ENCODE measurements at places on chromosomes 2 and 18. TPM values are rescaled to one million over a fixed set of nuclear protein-coding genes. Genes with fewer than 3 reads are reported as not detected.

RGPD4 gene
- 0.19 TPM for total RNA-seq

FOXI3 gene
- total RNA-seq: 0.05 TPM

PLGLB1 gene
- total RNA-seq: 3.0 TPM

CCDC150 gene
- total RNA-seq: 8.6 TPM

SLC14A1 gene
- 2.8 TPM for total RNA-seq

CNDP2 gene
- 55.2 TPM for total RNA-seq

GRCh38 chr2:200466425-200467418 is 43.1 kb downstream of the KCTD18 start:
- no peak for DNase-seq

DNA sequence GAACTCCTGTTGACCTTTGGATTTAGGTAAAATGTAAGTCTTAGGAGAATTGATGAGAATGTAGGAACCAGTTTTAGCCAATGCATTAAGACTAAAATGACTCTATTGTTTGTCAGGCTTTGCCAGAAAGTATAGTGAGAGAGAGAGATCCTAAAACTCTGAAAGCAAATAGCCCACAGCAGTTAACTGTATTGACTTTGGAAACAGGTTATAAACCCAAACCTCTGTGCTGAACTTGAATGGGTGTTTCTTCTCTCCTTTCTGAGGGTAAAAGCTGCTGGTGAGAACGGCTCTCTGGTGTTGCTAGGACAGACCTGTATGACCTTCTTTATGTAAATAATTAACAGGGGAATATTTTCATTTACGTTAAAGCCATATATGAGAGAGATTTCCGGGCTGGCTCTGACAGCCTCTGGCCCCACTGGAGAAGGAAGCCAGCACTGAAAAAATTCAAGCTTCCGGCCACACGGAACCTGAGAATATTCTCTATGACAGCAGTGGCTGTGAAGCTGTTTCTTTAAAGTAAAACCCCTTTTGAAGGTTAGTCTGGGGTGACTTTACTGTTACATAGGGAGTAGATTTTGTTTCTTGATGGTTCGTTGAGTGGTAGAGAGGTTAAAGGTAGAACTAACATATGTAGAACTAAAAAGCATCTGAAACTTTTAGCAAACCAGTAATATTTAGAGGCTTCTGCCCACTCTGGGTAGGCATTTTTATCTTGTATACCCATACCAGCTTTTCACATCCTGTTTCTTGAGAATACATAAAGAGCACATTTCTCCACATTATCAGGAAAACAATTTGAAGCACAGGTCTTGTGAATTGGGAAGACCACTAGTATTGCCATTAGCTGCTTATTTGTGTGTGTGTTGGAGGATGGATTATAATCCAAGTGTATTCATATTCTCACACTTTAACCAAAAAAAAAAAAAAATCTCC is 123.8 kb downstream of the SPTBN1 start:
- no peak for DNase-seq

DNA sequence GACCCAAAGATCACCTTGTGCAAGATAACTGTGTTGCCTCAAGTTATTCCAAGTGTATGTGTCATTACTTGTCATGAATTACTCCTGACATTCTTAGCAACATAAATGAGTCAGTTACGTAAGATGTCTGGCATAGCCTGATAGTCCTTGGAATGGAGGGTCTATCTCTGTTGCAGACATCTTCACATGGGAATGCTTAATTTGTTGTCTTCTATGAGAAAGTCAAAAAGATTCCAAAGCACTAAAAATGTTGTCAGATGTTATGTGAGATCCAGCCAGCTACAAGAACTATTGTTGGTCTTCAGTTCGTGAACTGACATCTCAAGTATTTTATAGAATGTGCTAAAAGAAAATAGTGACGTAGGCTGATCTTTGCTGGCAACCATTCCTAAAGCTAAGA is 178.2 kb upstream of the RASGRP3 start:
- no peak for DNase-seq

DNA sequence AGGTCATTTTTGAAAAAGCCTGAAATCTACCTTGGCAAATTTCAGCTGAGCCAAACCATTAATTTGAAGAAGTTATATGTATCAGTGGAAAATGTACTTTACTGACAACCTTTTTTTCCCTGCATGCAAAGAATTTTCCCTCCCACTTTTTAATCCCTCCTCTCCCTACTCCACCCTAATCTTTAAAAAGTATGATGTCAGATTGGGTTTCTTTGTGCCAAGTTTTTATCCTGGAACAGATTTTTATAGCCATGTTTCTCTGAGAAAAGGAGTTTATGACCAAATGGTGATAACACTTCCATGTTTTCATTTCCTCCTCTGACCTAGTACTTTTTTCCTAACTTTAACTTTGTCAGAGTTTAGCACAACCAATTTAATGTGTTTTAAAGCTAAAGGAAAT is 250.3 kb upstream of the FOSL2 start:
- no peak for DNase-seq

- DNase-seq: no peak
Observed at GRCh38 chr2:233225230-233226068, 26.0 kb upstream of the ATG16L1 start.
